ENCODE measurements at places on chromosomes 12 and 14.
A peak's percentile ranks its signal among the peaks of the same experiment; 100 is the strongest.

DNA sequence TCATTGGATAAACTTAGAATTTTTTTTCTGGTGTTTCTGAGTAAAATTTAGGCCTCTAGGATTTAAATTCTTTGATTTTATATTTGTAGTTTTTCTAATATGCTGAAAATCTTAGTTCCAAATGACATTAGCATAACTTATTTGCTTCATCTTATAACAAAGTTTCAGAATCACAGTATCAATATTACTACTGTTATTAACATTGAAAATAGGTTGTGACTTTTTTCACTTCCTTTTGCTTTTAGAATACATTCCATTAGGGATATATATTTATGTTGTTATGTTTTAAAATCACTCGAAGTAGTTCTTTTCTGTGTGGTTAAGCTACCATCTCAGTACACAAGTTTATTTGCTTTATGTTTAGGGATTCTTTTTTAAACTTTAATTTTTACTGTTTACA, 12.8 kb downstream of the RAB3IP start:
- no peak for DNase-seq

GRCh38 chr14:57295239-57295638, 26.5 kb downstream of the AP5M1 start:
- DNase-seq = no peak

DNA sequence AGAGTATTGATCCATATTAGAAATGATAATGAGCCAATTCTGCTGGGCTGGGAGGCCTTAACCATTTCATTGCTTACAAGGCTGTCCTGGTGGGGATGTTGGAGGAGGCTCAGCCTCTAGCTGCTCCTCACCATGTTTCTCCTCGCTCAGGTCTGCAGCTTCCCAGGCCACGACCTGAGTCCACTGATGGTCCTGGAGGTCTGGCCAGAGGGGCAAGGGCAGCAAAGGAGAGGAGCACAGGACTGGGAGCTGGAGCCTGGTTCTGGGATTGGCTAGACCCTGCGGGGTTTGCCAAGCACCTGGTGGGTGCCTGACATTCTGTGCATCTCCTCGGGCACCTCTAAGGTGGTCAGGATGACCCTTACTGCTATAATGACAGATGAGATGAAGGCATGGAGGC, 92.6 kb downstream of the KIF26A start:
- DNase-seq = no peak

DNA sequence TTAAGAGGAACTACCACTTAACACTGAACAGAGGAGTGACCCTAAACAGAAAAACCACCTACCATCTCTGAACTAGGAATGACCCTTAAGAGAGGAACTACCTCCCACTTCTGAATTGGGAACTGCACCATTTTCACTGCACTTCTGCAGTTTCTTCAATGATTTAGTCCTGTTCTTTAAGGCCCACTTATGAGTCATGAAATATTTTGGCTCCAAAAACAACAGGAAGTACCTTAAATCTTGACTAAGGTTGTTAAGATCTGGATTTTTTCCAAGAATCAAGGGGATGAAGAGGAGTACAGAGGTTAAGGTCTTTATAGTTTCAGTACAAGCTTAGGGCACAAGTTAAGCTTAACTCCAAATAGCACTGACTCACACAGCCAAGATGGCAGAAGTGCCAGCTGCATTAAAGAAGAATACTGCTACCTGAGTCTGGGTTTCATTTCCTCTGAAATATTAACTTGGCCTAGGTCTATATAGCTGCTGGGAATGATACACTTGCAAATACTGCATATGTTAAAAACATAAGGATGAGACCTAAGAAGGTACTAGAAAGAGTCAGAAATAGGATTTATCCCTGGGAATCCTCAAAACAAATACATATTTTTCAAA, 4.2 kb downstream of the NPC2 start:
- no peak for DNase-seq

DNA sequence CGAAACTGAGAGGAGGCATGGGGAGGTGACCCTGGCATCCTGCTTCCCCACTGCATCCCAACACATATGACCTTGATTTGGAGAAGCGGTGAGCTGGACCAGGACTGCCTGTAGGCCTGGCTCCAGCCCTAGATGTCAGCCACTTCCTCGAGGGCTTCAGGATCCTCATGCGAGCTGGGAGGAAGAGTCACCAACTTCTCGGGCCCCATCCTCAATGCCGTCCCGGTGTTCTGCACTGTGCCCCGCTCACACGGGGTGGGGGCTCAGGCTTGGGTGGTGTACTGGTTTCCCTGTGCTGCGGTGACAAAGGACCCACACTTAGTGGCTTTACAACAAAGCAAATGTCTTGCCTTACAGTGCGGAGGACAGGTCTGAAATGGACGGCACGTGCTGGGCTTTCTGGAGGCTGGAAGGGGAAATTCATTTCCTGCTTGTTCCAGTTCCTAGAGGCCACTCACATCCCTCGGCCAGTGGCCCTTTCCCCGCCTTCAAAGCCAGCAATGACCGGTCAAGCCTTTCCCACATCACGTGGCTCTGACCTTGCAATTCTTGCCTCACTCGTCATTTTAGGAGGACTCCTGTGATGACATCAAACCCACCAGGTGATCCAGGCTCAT, 298.1 kb upstream of the RTL1 start:
- DNase-seq = no peak

GRCh38 chr14:41374092-41374491, 232.6 kb upstream of the LRFN5 start:
- no peak for DNase-seq

GRCh38 chr14:46259536-46259935, 392.0 kb downstream of the RPL10L start:
- peak; percentile 39 for DNase-seq

DNA sequence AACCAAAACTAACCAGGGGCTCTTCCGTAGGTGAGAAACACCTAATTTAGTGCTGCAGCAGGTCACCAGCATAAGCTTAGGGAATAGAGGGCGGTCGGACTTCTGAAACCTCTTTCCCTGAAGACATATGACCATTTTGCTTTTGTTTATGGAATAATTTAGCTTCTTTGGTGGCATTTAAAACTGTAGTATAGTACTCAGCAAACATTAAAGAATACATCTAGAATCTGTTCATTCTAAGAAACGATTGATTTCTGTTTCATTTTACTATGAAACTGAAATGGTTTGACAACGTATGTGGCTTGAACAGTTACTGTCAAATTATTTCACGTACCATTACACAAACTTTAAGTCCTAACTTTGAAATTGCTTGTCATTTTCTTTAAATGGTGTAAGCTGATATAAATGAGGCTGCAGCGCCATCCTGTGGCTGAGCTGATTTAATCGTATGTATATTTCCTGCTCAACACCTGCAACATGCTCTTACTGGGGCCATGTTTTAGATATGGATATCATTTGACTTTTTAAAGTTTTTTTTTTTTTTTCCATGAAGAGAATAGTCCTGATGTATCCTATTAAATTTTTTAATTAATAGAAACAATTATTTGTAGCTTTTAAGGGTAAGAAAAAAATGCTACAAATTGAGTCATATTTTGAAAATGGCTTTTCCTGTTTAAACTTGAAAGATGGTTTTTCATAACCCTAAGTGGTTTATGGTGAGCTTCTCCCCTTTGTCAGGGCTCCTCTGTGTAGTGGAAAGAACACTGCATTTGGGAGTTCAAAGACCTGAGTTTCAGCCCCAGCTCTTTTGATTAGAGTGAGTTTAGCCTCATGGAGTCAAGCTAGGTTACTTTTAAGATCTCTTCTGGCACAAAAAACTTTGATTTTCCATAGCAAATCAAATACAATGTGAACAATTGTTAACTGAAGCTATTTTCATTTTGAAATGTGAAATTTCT, 27.4 kb downstream of the CFAP54 start:
- DNase-seq = peak; percentile 79

DNA sequence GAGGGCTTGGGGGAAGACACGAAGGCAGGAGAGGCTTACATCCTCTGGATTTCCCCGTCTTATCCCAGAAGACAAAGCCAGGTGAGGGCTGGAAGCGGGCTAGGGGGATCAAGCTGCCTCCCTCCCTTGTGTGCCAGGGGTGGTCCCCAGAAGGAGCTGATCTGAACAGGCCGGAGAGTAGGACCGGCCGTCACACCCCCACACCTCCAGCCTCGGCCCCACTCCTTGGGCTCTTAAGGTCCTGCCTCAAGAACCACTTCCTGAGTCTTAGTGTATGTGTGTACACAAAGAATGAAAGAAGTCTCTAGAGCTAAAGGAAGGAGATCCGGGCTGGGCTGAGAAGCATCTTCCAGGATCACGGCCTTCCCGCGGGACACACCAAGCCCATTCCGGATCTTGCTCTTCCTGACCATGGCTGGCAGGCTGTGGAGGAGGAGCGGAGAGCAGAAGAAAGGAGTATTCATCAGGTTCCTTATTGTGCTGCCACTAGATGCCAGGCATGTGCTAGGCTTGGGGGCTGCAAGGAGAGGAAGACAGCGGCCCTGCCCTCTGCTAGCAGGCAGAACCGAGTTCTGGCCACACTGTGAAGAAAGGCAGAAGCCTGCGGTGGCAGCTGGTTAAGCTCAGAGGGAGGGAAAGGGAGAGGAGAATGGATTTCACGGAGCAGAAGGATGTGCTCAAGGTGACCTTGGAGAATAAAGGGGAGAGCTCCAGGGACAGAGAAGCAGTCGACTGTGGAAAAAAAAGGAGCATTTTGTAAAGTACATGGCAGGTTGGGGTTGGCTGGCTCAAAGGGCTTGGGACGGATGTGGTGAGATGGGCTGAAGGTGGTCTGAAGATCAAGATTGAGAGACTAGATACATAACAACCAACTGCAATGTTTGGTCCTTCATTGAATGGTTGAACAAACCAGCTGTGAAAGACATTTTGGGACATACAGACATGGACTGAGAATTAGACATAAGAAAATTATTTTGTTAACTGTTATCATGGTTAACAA, 1.3 kb upstream of the CD63 start:
- DNase-seq = peak; percentile 58

DNA sequence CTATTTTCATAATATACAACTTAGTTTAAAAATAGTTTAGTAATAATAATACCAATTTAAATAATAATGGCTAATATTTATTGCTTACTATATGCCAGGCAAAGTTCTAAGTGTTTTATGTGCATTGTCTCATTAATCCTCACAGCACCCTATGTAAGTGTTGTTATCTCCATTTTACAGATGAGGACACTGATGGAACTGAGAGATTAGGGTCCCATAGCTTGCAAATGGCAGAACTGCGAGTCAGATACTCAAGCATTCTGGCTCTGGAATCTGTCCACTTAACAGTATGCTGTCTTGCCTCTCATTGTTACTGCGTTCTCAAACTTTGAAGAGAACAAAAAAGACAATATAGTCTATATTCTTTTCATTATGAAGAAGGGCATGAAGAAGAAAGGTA, 19.0 kb downstream of the AP5M1 start:
- no peak for DNase-seq

GRCh38 chr12:82567688-82568087, 119.0 kb upstream of the TMTC2 start:
- no peak for DNase-seq

DNA sequence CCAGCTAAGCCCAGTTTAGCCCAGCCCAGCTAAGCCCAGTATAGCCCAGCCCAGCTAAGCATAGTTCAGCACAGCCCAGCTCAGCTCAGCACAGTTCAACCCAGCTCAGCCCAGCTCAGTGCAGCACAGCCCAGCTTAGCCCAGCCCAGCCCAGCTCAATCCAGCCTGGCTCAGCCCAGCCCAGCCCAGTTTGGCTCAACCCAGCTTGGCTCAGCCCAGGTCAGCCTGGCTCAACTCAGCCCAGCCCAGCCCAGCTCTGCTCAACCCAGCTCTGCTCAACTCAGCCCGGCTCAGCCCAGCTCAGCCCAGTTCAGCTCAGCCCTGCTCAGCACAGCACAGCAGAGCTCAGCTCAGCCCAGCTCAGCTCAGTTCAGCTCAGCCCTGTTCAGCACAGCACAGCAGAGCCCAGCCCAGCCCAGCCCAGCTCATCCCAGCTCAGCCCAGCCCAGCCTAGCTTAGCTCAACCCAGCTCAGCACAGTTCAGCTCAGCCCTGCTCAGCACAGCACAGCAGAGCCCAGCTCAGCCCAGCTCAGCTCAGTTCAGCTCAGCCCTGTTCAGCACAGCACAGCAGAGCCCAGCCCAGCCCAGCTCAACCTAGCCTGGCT, 330.9 kb downstream of the TMEM121 start:
- no peak for DNase-seq

- DNase-seq = no peak
Observed at GRCh38 chr12:12123036-12123604, 52.4 kb downstream of the BCL2L14 start.

GRCh38 chr12:1934068-1934467, 15.6 kb upstream of the CACNA2D4 start:
- DNase-seq = no peak

DNA sequence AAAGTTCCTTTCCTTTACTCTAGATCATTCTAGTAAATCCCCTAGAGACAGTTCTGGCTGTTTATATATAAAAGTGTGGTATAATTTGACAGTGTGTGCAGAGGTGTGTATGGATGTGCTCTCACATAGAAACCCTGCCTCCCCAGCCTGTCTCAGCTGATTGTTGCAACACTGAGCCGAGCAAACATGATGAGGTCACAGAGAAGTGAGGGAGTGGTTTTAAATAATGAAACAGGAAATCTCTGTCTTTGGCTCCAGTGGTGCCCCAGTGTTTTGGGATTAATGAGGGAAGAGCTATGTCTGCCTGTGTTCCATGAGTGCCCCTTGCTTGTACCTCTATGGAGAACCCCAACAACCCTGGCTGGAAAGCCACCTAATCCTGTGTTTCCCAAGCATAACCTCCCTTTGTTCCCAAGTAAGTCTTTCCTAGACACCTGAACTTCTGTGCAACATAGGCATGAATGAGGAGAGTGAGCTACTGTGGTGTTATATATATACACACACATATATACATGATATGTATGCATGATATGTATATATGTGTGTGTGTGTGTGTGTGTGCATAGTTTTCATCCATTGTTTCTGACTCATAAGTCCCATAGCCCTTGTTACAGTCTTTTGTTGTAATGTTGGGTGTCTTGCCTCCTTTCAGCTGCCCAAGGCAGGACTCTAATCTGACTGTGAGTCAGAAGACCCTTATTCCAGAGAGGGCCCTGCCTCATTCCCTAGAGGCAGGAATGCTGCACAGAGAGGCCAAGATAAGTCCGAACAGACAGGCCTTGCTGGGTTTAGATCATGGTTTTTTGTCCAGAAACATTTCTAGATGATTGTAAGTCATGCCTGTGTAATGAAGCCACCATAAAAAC, 18.0 kb downstream of the TRAF3 start:
- peak; percentile 26 for DNase-seq

DNA sequence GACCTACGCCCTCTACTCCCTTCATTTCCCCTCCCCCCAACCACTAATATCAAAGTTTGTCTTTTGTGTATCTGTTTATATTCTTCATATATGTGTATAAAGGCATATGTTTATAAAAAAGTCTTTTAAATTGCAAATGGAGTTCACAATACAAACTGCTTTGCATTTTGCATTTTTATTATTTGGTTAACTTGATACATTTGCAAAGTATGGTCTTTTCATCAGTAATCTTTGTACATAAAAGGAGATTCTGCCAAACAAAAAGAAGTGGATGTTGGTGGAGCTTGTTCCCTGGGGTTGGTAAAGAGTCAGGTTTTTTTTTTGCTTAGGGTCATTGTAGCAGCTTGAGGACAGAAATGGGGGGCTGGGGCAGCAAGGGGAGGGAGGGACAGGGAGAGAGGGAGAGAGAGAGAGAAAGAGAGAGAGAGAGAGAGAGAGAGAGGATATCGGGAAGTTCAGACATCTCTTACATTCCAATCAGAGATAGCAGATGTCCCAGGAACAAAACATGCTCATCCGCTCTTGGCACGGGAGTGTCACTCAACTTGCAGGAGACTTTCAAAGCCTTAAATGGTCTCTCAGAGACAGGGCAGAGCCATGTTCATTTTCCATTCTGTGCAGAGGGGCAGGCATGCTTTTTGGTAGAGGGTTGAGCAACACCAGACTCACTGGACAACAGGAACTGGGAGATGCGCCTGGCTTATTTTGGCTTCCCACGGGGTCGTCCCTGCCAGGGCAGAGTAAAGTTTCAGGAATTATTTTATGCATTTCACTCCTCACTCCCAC, 44.8 kb upstream of the TBX5 start:
- no peak for DNase-seq

All from neural progenitor cell (in vitro differentiated cells).